Suppressor macrophage (primary cell): ENCODE measurements at places on chromosomes 11 and 22.

GRCh38 chr11:14768526-14769188, 123.4 kb downstream of the CYP2R1 start:
- no peak for DNase-seq

DNA sequence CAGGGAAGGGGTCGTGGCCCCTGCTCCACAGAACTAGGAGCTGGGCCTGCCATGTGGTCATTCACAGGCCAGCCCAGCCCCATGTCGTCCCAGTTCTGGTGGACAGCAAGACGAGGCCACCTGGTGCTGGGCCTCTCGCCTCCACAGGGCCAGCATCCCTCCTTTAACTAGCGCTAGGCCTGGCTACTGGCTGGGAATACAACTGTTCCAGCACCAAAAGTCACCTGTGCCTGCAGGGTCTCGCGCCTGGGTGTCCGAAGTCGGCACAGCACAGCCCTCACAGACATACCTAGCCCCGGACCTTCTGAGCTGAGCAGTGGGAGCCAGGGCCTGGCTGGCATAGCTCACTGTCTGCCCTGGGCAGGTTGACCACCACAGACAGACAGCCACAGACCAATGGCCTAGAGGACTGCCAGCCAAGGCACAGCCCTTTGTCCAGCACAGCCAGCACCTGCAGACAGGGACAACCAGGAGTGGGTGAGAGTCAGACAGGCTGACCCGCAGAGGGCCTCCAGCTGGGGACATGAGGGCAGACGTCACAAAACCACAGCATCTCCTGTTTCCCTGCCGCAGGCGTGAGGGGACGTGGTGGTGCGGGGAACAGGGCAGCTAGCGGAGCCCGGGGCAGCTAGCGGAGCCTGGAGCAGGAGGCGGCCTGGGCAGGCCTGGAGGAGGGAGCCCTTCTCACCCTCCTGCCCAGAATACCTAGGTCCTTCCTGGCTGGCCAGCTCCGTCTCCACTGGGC, 27.2 kb upstream of the TH start:
- DNase-seq = no peak

- no peak for DNase-seq
Measured at GRCh38 chr11:110268441-110268840, 28.0 kb downstream of the RDX start.

DNA sequence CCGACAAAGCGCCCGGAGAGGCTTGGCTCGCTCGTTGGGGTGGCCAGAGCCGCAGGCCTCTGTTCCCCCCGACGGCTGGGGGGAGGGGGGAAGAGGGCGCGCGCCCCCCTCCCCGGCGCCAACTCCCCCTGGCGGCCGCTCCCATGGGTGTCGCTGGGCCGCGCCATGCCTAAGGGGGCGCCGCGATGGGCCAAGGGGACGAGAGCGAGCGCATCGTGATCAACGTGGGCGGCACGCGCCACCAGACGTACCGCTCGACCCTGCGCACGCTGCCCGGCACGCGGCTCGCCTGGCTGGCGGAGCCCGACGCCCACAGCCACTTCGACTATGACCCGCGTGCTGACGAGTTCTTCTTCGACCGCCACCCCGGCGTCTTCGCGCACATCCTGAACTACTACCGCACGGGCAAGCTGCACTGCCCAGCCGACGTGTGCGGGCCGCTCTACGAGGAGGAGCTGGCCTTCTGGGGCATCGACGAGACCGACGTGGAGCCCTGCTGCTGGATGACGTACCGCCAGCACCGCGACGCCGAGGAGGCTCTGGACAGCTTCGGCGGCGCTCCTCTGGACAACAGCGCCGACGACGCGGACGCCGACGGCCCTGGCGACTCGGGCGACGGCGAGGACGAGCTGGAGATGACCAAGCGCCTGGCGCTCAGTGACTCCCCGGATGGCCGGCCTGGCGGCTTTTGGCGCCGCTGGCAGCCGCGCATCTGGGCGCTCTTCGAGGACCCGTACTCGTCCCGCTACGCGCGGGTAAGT, 1.4 kb downstream of the KCNC1 start:
- DNase-seq = no peak

- DNase-seq = peak; percentile 68
Measured at GRCh38 chr11:48109046-48109666, 107.5 kb upstream of the OR4B1 start.

DNA sequence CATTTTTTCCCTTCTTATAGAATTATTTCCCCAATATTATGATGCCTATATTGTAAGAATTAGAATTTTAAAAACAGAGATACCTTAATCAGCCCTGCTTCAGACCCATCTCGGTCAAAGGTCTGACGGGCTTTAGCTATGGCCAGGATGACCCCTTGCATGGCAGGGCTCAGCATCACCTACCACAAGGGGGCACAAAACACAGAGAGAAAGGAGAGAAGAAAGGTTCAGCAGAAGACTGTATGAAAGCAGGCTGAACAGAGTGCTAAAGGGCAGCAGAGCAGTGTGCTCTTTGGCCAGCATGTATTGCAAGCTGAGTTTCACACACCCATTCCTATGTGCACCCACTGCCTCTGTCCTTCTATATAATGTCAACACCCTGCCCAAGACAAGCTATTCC, 26.8 kb downstream of the CLDN25 start:
- peak; percentile 11 for DNase-seq

GRCh38 chr11:104820431-104820830, 77.8 kb downstream of the CASP12 start:
- no peak for DNase-seq

- DNase-seq = peak; percentile 96
Measured at GRCh38 chr11:85947431-85948272, 92.5 kb downstream of the CCDC83 start.

- DNase-seq = no peak
Measured at GRCh38 chr11:9726321-9727022, 62.6 kb downstream of the SWAP70 start.

DNA sequence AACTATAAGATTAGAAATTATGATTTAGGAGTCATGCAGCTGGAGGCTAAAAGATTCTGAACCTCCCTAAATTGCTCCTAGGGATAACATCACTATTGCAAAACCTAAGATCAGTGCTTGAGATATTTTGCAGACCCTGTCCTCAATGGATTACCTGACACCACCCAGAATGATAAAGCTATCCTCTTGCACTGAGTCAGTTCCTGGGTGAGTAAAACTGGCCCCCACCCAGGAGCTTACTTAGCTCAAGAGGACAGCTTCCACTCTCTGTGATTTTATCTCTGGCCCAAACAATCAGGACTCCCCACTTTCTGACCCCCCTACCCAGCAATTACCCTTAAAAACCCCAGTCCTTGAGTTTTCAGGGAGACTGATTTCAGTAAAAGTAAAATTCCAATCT, 2074.4 kb upstream of the RAG2 start:
- no peak for DNase-seq

DNA sequence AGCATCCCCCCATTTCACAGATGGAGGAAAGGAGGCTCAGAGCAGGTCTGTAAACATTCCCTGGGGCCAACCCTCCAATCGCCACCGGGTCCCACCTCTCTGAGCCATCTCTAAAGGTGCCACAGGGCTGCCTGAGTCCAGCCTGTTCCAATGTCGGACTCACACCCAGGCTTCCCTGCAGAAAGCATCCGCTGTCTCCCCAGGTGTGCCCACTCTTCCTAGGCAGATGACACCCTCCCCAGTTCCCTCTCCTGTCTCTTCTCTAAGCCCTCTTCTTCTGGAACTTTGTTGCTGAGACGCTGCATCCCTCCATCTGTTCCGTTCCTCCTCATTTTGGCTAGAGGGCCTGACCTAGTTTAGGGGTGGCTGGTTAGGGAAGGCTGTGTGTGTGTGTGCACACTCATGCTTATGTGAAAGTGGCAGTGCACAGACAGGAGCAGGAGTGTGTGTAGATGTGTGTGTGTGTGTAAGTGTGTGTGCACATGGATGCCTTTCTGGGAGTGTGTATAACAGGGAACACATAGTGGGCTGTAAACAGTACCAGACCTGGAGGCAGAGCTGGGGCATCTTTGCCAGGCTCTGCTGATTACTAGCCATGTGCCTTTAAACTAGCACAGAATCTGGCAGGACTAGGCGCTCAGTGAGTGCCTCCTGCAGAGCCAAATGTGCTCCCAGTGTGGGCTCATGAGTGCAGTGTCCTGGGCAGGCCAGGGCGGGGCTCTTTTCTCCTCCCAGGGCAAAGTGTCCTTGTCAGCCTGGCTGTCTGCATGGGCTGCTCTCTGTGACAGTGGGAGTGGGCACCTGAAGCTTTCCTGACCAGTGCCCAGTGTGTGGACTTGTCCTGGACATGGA, 77.3 kb upstream of the NECTIN1 start:
- no peak for DNase-seq

GRCh38 chr11:66363187-66363601, 8.4 kb downstream of the SLC29A2 start:
- DNase-seq = no peak

- DNase-seq = no peak
Measured at GRCh38 chr11:126564566-126564965, 209.1 kb downstream of the ST3GAL4 start.

GRCh38 chr22:39317084-39317774, 2.2 kb downstream of the RPL3 start:
- DNase-seq = peak; percentile 10

- DNase-seq = peak; percentile 37
Measured at GRCh38 chr11:8354622-8355415, 91.1 kb upstream of the LMO1 start.

DNA sequence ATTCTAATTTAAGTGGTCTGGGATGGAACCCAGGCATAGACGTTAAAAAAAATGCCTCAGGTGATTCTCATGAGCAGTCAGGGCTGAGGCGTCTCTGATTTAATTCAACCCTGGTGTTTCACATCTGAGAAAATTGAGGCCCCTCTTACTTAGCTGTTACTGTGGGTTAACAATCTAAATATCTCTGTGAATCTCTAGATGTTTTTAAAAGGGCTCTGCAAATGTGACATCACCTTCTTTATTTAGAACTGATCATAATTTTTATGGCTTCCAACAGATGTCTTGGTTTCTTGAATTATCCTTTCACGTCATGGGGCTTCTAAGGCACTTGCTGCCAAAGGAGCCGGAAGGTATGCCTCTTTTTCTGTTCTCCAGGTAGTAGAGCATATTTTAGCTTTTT, 76.1 kb upstream of the LIN7C start:
- no peak for DNase-seq

DNA sequence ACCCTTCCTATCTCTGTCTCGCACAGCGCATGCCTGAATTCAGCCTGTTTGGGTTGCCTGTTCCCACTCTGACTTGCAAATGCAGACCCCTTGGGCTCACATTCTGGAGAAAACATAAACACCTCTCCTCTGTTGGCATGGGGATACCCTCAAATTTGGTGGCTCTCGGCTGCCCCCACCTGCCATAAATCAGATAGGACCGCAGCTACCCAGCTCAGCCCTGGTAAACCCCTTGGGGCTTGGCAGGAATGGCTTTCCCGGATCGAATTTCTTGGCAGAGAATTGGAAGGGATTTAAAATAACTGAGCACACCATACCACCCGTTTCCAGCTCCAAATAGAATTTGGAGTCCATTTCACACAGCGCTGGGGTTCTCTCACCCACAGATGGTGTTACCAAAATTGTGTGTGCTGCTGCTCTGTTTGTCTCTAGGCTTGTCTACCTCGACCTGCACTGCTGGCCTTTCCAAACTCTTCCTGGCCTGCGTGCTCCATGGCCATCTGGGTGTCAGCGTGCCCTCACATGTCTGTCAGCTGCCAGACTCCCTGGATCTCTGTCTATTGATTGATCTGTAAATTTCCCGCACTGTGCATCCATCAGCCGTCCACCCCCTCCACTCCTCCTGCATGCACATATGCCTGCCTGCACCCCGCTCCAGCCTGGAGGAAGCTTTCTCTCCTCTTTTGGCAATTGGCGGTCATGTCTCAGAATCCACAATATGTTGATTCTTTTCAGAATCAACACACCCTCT, 134.0 kb downstream of the NTM start:
- no peak for DNase-seq

DNA sequence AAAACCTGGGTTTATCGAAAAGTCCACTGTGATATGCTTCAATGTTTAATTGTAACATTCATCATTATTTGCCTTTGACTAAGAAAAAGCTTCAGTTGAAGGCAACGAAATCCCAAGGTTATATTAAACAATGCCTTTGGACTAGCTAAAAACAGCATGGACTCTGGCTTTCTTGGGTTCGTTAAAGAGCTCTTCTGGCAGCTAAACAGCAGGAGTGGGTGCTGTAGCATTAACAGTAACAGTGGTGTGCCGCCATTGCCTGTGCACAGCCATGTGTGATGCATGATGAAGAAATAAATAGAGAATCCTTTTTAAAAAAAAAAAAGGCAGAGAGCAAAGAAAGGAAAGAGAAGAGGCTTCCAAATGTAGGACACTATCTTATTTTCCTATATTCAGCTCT, 406.6 kb upstream of the FAT3 start:
- no peak for DNase-seq

GRCh38 chr11:79019975-79020374, 420.9 kb downstream of the TENM4 start:
- DNase-seq = no peak

DNA sequence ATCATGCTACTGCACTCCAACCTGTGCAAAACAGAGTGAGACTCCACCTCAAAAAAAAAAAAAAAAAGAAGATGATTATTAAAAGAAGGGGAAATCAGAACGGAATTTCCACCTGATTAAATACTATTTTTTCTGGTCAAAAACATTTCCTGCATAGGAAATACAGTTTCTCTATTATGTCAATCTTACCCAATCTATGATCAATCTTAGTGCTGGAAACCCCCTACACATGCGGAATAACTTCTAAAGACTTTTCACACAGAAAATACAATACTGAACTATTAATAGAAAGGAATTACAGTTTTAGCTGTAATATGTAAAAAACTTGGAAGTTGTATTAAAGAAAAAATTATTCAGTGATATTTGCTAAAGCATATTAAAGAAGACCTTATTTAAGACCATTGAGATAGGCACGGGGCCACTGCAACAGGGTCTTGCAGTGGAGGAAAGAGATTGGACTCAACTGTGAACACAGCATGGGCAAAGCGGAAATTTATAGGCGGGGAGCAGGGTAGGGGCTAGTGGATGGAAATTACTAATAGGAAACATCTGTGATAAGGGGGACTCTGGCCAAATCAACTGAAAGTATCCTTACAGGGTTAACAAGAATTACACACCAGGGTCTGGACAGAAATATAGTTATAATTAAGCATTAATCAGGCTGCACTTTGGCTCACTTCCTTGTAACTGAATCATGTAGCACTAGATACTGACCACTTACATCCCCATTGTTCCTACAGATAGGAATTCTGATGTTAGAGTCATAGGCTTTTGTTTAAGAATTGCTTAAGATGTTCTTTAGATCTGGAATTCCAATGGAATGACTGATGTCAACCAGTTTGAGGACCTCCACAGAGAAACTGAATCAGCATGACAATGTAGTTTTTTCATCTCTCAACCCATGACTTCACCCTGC, 411.5 kb upstream of the DDI1 start:
- DNase-seq = no peak

GRCh38 chr11:68008381-68009337, 1.5 kb upstream of the ALDH3B1 start:
- DNase-seq = peak; percentile 87

GRCh38 chr11:34899633-34900016, 16.6 kb downstream of the APIP start:
- no peak for DNase-seq

GRCh38 chr22:35987487-35987886, 41.1 kb downstream of the RBFOX2 start:
- DNase-seq = no peak
